ENCODE measurements at places on chromosomes 13 and 19.
A peak's percentile ranks its signal among the peaks of the same experiment; 100 is the strongest.

- DNase-seq = peak; percentile 56
Observed at GRCh38 chr19:13795595-13796300, 505 bp downstream of the ZSWIM4 start.

DNA sequence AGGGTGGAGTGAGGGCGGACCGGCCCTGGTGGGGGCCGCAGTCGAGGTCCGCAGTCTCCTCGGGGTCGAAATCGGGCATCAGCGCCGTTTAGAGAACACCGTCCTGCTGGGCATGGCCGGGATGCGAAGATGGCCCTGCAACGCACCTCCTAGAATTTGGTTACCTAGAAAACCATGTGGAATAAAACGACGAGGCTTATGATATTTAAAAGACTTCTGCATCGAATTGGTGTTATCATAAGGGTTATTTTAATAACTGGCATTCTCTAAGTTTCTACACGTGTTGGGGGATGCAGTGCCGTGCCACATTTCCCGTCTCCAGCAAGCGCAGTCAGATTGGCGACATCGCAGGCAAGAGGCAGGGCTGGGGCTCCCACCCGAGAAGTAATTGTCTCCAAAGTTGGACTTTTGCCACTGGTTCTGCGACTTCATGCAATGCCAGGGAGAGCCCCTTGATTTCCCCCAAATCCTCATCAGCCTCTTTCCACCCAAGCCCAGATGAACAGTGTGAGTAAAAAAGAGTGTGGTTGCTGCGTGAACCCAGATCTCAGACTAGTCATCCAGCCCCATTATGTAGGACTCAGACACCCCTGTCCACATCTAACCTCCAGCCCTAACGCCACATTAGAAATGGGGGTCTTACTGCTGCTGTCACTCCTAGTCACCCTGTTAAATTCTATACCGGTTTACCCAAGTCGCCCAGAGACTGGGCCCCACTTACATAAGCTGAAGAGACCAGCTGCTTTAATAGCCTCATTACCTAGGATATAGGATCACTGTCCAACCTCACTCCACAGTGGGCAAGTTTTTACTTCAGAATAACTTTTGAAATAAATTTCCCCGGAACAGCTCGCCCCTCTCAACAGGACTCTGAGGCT lies 571 bp upstream of the DHRS12 start:
- no peak for DNase-seq

GRCh38 chr19:35141837-35142605 lies 1.0 kb upstream of the FXYD7 start:
- peak; percentile 67 for DNase-seq

GRCh38 chr13:45851171-45851921 lies at the start of gene SIAH3:
Gene SIAH3 (minus strand): TSS chr13:45851753. CDS start chr13:45851629, 124 bp downstream.
- peak; percentile 77 for DNase-seq

DNA sequence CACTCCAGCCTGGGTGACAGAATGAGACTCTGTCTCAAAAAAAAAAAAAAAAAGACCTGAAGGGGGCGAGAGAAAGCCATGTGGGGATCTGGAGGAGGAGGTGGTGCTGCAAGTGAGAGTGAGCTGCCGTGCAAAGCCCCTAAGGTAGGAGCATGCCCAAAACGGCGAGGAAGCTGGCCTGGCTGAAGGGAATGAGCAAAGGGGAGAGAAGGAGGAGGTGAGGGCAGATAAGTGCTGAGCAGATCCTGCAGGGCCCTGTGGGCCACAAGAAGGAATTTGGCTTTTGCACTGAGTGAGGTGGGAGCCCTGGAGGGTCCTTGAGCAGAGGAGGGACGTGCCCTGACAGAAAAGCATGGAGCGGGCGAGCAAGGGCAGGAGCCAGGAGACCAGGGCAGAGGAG lies 19.4 kb upstream of the ADGRE5 start:
- DNase-seq = no peak

DNA sequence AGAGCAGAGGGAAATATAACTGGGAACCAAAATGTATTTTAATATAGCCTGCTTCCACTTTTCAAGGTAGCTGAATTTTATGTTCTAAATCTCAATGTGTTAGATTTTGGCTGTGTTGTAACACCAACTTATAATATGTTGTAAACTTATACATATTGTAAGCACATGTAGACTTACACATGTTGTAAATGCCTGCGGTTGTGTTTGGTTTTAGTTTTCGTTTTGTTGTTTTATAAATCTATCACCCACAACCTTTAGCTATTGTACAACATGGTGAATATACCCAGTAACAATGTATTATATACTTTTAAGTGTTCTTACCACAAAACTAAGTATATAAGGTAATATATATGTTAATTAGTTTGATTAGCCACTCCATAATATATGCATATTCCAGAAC lies 15.6 kb downstream of the KCTD4 start:
- DNase-seq = no peak

DNA sequence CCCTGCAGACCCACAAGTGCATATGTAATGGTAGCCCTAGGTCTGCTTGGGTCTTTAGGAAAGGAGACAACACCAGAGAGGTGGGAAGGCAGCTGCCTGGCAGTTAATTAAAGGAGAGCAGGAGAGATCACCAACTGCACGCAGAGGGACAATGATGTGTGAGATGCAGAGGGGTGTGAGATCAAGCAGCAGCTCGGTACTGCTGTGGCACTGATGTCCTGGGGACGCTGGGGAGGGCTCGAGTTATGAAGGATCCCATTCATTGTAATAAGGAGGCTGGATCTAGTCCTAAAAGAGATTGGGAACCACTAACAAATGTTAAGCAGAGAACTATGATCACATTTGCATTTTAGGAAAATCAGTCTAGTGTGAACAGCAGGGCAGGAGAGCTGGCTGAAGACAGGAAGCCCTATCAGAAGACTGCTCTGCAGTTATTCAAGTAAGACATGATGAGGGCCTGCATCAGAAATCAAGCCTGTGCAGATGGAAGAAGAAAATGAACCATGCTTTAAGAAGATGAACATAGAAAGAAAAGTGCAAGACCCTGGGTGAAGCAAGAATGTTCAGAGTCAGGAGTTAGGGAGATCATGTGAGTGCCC lies 80.4 kb downstream of the DLEU7 start:
- no peak for DNase-seq

DNA sequence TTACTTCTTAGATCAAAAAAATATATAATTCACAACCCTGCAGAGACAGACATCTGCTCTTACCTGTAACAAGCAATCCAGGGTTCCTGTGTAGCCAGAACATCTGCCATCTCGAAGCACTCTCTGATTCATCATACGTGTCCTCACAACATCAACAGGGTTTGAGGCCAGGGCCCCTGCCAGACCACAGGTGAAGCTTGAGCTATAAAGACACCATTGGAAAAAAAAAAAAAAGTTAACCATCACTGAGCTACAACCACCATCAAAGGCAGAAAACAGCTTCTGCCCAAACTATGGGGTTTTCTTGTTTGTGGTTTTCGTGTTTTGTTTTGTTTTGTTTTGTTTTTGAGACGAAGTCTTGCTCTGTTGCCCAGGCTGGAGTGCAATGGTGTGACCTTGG lies 19.3 kb downstream of the SLC25A30 start:
- DNase-seq = no peak

DNA sequence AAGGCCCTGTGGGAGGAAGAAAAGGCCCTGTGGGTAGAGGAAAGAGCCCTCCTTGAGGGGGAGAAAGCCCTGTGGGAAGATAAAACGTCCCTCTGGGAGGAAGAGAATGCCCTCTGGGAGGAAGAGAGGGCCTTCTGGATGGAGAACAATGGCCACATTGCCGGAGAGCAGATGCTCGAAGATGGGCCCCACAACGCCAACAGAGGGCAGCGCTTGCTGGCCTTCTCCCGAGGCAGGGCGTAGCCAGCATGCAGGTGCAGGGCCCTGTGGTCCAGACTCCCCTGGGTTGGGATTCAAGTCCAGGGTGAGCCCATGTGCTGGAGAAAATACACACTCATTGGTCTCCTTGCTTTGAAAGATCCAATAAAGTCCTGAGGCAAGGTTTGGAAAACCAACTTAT lies 4.1 kb downstream of the CCDC70 start:
- no peak for DNase-seq

All from eye (tissue), 1 donor.